ENCODE measurements at places on chromosomes 12 and 14. TPM values are rescaled to one million over a fixed set of nuclear protein-coding genes. Genes with fewer than 3 reads are reported as not detected.

Gene CDKN1B
- total RNA-seq: 41.1 TPM

Gene PAH
- total RNA-seq: not detected

Gene ANHX
- not detected for total RNA-seq

Gene NFE2
- total RNA-seq: not detected

Gene CATSPERB
- 2.5 TPM for total RNA-seq

Gene SLC11A2
- 56.3 TPM for total RNA-seq

Gene FAR2
- total RNA-seq: 18.5 TPM

Gene FAIM2
- total RNA-seq: 0.73 TPM

Gene PMCH
- total RNA-seq: 0.45 TPM

Gene ZC3H14
- 33.5 TPM for total RNA-seq

Gene ATXN7L3B
- total RNA-seq: 21.9 TPM

Gene KRT82
- total RNA-seq: not detected

- no peak for ATAC-seq
Measured at GRCh38 chr14:95701846-95702221, 12.1 kb downstream of the TCL1A start.

DNA sequence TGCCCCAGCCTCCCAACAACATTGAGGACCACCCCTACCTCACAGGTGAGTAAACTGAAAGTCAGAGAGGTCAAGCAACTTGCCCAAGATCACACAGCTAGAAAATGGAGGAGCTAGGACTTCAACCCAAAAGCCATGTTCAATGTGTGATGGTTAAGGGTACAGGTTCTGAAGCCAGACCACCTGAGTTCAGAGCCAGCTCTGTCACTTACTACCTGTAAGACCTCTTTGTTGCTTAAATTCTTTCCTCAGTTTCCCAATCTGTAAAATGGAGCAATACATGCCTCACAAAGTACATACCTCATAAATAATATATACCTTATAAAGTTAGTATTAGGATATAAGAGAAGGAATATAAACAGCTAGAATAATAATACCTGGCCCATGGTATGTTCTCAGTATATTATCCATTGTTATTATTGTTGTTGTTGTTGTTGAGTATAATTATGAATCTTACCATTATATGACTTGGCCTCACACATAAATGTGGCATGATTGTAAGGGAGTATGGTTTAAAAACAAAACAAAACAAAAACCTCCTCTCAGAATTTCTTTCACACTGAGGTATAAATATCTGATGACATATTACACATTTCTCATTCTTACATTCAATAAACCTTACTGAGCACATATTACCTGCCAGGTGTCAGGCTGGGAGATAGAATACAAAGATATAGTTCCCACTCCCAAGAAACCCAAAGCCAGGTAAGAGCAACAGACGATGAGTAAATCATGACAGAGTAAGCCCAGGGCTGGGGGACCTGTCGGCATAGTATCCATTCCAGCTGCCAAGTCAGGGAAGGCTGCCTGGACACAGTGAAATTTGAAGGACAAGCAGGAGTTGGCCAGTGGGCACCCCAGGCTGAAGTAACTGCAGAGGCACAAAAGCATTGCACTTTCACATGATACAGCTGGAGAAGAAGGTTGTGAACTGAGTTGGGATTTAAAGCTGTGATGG, 19.6 kb downstream of the CMKLR1 start:
- no peak for ATAC-seq

- ATAC-seq: no peak
Measured at GRCh38 chr12:3115078-3115477, 37.9 kb downstream of the TSPAN9 start.

- ATAC-seq: no peak
Measured at GRCh38 chr14:27305441-27305945, 707.7 kb upstream of the NOVA1 start.

DNA sequence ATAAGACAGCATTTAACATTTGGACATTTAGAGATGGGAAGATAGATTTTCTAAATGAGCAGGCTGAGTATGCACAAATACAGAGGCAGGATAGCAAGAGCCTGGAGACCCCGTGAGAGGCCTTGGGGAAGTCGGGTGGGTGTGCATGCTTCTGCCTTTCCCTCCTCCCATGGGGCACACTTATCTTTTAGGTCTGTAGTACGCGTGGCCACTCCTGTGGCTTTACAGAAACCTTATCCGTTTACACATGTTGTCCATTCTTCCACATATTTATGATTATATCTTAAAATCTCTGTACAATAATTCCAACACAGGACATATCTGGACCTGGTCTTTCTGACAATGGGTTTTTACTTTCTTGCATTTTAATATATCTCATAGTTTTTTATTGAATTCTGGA, 33.6 kb downstream of the GYS2 start:
- ATAC-seq: no peak

DNA sequence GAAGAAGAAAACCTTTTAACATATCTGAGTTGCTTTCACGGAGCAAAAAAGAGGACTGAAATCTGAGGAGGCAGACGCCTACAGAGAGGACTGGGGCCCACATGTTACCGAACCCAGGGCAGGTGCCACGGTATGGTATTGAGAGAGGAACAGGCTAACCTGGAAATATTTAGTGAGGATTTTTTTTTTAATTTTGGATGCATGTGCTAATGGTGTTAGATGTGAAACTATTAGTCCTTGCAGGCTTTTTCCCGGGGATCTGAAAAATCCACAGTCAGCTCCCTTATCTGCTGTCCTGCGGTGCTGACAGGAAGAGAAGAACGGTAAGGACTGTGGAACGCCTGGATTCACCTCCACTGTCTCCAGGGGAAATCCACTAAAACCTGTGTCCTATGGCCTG, 819.7 kb downstream of the TMEM121 start:
- ATAC-seq: no peak

GRCh38 chr12:52020539-52021336, 14.0 kb downstream of the TAMALIN start:
- ATAC-seq: no peak

- ATAC-seq: peak; percentile 71
Measured at GRCh38 chr12:52870361-52871290, 21.8 kb upstream of the KRT78 start.

- no peak for ATAC-seq
Measured at GRCh38 chr14:90839024-90839888, 23.0 kb upstream of the TTC7B start.

GRCh38 chr12:2586156-2587038, 208.4 kb upstream of the FKBP4 start:
- ATAC-seq: no peak

DNA sequence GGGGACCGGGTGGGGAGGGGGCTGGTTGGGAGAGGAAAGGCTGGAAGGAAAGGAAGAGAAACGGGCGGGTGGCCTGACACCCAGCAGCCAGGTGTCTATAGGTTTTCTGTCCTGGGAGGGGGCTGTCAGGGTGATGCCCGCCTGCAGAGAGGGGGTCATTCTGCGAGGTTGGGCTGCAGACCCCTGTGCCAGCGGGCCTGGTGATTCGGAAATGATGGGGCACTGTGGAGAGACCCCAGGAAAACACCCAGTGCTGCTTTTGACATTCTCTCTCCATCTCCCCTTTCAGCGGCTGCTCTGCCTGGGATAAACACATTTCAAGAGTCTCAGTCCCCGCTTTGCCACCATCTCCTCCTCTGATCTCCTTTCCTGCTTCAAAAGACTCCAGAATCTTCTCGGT, 168.5 kb upstream of the RTL1 start:
- ATAC-seq: no peak

GRCh38 chr12:108167974-108168373, 38.9 kb downstream of the WSCD2 start:
- no peak for ATAC-seq

GRCh38 chr14:31893221-31893757, 183.8 kb upstream of the ARHGAP5 start:
- no peak for ATAC-seq

DNA sequence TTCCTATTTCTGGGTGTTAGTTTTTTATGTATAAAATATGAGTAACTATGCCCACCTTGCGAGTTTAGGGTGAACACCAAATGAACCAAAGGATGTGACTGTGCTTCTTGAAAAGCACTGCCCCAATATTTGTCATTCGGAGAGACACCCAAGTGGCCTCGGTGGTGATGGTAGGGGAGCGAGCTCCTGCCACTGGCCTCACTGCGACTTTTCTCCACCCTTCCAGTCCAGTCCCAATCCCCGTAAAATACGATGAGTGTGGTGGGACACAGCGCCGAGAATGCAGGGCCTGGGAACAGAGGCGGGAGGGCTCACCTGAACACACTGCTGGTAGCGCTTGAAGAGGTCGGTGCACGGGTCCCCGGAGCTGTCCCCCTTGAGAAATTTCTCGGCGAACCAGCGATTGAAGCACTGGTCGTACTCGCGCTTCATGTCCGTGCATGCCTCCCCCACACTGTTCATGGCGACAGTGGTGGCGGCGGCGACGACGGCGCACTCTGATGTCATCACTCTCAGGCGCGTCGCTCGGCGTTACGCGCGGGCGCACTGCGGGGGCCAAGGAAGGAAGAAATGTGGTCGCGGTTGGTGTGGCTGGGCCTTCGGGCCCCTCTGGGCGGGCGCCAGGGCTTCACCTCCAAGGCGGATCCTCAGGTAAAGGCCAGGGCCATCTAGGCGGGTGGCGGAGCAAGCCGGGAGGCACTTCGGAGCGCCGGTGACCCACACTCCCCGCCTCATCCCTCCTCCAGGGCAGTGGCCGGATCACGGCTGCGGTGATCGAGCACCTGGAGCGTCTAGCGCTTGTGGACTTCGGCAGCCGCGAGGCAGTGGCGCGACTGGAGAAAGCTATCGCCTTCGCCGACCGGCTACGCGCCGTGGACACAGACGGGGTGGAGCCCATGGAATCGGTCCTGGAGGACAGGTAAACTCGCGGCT, at the start of the genes GATC and TRIAP1:
GATC (plus strand) TSS at position 534 of the 933 bp plus-strand sequence; CDS start at position 571, 37 bp downstream.
TRIAP1 (minus strand) TSS at position 474 of the 933 bp plus-strand sequence; CDS start at position 462, 12 bp downstream.
- ATAC-seq: peak; percentile 99

- ATAC-seq: peak; percentile 25
Measured at GRCh38 chr12:110501399-110501751, 536 bp downstream of the VPS29 start.

- no peak for ATAC-seq
Measured at GRCh38 chr12:15749937-15750336, 39.3 kb downstream of the EPS8 start.

DNA sequence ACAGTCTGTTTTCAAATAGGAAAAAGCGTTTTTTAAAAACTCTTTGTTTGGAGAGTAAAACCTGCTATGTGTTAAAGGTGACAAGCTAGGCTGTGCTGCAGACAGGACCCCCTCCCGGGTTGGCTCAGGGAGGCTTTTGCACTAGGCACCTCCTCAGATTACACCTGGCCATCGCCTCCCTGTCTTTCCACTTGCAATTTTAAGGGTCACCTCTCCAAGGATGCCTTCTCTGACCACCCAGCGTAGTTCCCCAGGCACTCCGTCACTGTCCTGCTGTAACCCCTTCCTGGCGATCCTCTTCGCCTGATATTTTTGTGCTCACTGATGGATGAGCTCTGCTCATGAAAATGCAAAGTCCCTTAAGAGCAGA, 80.7 kb downstream of the NTF3 start:
- ATAC-seq: no peak

DNA sequence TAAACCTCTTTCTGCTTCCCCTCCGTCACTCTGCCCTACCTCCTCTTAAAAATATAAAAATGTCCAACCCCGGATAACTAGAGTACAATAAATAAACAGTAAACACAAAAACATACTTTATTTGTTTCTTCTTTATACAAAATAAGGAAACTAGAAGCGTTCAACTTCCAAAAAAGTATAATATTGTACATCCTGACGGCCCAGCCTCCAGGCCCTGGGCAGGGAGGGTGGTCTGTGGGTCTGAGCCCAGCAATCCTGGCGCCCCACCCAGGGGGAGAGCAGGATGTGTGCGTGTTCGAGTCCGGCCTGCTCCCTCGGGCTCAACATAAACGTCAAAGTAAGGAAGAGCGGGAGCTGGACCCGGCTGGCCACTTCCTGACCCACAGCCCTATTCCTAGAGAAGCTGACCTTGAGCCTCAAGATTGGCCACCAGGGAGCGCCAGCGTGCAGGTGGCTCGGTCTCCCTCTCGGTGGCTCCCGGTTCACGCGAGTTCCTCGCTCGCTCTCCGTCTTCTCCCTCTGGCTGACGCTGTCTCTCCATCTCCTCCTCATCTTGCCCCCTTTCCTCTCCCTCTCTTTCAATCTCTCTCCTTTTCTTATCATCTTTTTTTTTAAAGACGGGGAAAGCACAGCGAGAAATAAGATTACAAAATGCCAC, 9.4 kb downstream of the LHX5 start:
- peak; percentile 84 for ATAC-seq

DNA sequence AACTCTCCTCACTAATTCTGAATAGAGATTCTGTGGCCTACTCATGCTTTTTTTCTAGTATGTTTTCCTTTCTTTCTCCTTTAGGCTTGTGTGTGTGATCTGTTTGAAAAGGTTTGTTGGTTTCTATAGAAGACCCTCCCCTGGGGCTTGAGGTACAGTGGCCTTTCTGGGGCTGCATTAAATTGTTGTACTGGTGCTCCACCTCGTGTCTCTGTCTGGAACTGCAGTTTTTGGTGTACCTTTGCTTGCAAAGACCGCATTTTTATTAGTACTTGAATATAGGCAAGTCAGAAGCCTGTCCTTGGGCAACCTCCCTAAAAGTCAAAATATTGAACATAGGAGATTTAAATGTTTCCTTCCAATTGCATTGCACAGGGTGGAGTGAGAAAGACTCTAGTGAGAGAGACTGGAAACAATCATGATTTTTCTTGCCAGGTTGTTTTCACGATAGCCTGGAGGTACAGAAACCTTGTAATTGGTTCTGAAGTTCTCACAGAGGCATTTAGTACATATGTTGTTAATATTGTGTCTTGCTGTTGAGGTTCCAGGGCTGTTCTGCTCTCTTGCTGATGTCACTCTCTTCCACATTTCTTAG, 39.0 kb downstream of the SLCO1B1 start:
- ATAC-seq: no peak

- ATAC-seq: no peak
Measured at GRCh38 chr14:52845081-52845480, 53.7 kb upstream of the GNPNAT1 start.

DNA sequence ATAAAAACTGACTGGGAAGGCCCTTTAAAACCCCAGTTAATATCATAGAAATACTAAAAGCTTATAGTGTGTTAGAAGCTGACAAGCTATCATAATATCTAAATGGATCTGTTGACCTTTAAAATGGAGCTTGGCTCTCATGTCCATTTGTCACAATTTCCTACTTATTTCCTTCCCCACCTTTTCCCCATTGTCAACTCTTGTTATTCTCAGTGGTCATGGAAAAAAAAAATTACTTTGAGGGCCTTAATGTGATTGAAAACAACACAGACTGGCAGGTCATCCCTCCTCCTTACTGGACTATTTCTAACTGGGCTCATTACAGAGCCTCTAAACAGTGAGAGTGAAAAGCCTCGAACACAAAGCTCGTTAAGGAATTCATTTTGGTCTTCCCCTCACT, 13.7 kb upstream of the WNK1 start:
- no peak for ATAC-seq

DNA sequence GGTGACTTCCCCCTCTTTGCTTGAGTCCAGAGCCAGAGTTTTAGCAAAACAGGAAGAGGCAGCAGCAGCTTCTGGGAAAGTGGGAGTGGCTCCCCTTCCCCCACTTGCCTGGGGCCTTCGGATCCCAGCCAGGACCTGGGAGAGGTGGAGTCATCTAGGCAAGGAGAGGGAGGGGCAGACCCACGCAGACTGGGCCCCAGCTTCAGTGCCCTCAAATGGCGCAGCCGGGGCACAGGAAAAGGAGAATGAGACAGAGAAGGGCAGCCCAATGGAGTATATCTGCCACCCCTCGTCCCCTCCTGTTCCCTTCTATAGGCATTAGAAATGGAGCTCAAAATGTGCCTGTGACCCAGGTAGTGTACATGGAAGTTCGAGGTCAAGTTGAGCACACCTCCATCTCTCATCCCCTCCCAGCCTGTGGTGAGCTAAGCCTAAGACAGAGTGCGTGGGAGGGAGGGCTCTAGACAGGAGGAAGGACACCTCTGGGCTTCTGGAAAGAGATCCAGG, 9.3 kb upstream of the HDAC7 start:
- ATAC-seq: no peak

GRCh38 chr12:83800022-83800421, 1112.6 kb downstream of the SLC6A15 start:
- no peak for ATAC-seq
